Fibroblast of upper back skin (primary cell): ENCODE measurements at places on chromosomes 1 and 21.
A peak's percentile ranks its signal among the peaks of the same experiment; 100 is the strongest.

GRCh38 chr1:70719154-70719553 is 308.1 kb downstream of the CTH start:
- DNase-seq = peak; percentile 28

DNA sequence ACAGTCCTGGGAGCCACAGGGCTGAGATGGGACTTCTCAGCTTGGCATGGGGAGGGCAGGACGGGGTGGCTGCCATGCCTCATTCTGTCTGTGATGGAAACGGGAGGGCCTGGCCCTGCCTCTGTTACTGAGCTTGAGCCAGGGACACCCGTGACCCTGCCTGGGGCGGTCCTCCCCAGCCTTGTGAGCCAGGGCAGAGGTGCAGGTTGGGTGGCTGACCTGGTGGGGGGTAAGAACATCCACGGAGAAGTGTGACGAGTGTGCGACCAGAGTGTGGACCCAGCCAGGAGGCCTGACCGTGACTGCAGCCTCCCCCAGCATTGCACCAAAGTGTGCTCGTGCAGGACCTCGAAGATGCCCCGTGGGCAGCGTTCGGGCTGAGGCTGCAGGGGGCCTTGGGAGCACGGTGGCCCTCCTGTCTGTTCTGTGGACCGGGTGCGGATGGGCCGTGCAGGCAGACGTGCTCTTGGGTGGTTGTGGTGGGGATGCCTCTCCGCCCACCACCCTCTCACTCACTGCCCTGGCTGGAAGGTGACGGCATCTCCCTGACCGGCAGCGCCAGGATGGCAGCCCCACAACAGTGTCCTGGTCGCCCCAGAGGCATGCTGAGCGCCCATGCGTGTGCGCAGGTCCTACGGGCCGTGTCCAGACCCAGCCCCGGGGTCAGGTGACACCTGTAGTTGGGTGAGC is 45.4 kb downstream of the SKI start:
- DNase-seq = no peak

- DNase-seq = no peak
Measured at GRCh38 chr1:92769856-92770255, 15.1 kb downstream of the EVI5 start.

DNA sequence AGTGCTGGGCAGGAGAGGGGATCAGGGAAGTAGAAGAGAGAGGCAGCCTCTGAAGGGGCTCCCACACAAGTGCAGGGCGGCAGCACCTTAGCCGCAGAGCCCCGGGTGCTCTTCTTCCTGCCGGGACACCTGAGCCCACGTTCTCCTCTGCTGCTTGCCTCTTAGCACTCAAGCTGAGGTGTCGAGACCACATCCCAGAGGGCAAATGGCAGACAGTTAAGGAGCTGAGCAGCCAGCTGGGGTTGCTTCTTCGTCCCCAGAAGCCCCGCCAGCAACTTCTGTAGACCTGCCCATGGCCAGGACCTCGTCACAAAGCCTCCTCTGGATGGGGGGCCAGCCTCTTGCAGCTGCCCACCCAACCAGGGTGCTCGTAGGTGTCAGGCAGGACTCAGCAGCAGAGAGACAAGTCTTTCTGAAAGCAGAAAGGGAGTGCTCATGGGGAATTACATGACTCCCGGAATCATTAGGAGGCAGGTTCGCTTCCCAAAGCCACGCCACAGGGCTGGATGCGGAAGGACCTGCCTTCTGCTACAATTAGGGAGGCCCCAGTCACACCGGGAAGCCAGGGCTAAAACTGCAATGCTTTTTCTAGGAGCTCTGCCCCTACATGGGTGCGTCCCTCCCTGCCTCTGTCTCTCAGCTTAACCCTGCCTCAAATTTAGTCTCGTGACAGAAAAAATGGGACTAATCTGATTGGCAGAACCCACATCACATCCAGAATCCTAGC is 141.4 kb upstream of the RAB4A start:
- no peak for DNase-seq

DNA sequence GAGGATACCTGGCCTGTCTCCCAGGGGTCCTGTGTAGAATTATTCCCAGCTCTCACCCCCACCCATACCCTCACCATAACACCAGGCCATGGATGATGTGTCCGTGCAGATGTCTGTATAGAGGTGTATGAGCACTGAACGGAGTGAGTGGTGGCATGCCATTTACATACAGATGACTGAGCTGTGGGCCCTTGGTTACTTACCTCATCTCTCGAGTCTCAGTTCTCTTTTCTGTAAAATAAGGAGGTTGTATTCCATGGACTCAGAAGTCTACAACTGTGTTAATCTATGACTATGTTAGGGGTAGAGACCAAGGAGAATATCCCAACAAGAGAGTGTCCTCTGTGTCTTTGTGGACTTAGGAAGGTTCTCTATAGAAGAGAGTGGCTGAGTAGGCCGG is 65.6 kb upstream of the CD1D start:
- DNase-seq = no peak

DNA sequence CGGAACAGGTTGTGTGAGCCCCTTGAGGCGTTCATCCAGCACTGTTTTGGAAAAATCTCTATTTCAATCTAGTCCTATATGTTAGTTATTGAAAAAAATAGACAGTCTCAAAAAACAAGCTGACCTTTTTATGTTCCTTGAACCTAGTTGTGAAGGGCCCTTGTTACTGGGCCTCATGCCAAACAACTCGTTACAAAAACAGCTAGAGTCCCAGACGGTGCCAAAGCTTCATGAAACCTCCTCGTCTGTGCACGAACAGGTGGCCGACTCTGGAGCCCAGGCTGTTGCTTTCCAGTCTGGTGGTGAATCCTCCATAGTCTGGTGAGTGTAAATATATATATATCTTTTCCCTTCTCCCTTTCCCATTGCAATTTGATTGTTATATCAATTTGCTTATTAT is at the start of gene CHIA:
Gene CHIA, plus strand, starts transcription at position 222 of the 400 bp plus-strand sequence. CDS start 19,617 bp downstream, outside the sequence.
- DNase-seq = no peak

DNA sequence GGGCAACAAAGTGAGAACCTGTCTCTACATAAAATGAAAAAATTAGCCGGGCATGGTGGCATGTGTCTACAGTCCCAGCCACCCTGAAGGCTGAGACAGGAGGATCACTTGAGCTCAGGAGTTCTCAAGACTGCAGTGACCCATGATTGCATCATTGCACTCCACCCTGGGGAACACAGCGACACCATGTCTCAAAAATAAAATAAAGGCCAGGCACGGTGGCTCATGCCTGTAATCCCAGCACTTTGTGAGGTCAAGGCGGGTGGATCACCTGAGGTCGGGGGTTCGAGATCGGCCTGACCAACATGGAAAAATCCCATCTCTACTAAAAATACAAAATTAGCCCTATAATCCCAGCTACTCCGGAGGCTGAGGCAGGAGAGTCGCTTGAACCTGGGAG is 20.1 kb downstream of the ANKRD13C start:
- DNase-seq = no peak

- DNase-seq = peak; percentile 56
Measured at GRCh38 chr1:230091473-230092231, 24.6 kb downstream of the GALNT2 start.

- DNase-seq = no peak
Measured at GRCh38 chr1:44239961-44240371, 26.7 kb downstream of the DMAP1 start.

DNA sequence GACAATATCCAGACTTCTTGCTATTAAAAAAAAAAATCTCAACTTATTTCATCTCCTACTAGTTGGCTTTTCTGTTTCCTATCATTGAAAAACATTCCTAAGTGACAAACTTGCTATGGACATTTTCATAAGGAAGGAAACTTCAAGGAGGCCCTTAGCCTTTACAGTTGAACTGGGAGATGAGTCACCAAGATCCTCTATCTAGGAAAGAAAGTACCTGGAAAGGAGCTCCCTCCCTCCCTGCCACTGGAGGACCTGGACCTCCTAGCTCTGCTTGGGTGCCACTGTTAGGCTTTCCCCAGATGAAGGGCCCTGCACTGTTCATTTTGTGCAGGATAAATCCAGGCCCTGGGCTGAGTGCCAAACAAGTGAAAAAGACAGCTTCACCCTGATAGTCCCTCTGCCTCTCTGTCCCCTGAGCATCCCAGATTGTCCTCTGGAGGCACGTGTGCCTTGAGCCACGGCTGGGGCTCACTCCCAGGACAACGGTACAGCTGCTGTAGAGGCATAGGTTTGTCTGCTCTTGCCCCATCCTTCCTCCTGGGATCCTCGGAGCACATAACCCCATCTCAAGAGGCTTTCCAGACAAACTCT is 40.2 kb upstream of the SOX13 start:
- no peak for DNase-seq

DNA sequence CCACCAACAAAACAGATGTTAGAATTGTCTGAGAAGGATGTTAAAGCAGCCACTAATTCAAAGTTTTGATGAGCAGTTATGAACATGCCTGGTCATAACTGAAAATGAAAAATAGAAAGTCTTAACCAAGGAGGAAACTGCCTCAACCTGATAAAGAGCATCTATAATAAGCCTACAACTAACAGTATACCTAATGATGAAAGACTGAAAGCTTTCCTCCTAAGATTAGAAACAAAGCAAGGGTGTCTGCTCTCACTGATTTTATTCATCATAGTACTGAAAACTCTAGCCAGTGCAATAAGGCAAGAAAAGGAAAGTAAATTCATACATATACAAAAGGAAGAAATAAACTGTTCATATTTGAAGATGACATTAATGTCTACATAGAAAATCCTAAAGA is 82.0 kb downstream of the KCNK1 start:
- DNase-seq = no peak

- DNase-seq = peak; percentile 81
Measured at GRCh38 chr1:162908780-162909179, 47.8 kb upstream of the CCDC190 start.

- DNase-seq = no peak
Measured at GRCh38 chr1:44812822-44813543, 4.7 kb downstream of the BTBD19 start.

GRCh38 chr1:21703318-21703963 is 34.3 kb upstream of the RAP1GAP start:
- DNase-seq = peak; percentile 77
